ENCODE measurements at places on chromosomes 16 and 17.

GRCh38 chr17:2064980-2065785 lies 10.3 kb downstream of the HIC1 start:
- peak; percentile 76 for DNase-seq

- DNase-seq: no peak
These were observed 21.5 kb upstream of the CCL5 start for GRCh38 chr17:35901631-35902175.

GRCh38 chr16:30760001-30760559 lies 1.8 kb downstream of the CFAP119 start:
- DNase-seq: no peak

- no peak for DNase-seq
These were observed 12.1 kb downstream of the DDX42 start for GRCh38 chr17:63786117-63786516.

DNA sequence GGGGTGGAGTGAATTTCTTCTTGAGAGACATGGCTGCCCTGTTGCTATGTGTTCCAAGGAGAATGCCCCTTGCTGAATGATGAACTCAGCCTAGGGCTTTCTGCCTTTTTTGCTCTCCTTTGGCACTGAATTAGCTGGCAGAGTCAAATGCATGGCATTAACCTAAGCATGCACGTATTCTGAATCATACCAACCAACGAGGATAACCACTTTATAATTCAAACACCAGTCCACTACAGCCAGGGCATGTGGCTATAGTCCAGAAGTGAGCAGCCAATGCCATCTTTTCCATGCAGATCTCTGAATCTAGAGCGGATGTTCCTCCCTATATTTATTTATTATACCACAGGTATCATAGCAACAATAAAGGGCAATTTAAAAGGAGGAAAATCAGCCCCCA lies 15.7 kb downstream of the TMIGD1 start:
- DNase-seq: no peak

GRCh38 chr16:65663774-65664173 lies 541.9 kb upstream of the CDH11 start:
- DNase-seq: no peak

DNA sequence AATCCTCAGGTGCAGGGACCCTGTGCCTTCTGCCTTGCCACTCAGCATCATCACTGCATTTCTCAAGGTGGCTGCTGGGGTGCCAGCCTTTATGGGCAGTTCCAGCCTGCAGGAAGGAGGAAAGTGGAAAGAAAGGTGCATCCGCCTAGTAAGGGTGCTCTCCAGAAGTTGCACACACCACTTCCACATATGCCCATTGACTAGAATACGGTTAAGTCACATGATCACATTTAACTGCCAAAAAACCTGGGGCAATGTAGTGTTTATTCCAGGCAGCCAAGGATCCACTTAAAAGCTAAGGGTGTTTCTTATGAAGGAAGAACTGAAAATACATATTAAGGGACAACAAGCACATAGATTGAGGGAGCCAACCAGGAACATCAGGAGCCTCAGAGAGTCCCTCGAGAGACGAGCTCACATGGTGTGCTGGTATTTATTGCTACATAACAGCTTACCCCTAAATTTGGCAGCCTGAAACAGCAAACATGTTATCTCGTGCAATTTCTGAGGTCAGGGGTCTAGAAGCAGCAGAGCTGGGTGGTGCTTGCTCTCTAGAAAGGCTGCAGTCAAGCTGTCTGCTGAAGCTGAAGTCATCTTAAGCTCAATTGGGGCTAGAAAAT lies 52.0 kb upstream of the MMP2 start:
- DNase-seq: no peak

DNA sequence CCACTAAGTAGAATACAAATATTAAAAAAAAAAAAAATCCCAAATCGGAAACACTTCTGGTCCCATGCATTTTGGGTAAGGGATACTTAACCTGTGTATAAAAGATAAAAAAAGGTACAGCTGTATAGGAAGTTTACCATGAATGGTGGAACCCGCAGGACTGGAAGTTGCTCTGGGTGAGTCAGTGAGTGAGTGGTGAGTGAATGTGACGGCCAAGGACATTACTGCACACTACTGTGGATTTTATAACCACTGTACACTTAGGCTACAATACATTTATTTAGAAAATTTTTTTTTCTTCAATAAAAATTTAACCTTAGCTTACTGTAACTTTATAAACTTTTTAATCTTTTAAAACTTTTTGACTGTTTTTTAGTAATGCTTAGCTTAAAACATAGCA lies 71.3 kb upstream of the BCAR1 start:
- DNase-seq: no peak

DNA sequence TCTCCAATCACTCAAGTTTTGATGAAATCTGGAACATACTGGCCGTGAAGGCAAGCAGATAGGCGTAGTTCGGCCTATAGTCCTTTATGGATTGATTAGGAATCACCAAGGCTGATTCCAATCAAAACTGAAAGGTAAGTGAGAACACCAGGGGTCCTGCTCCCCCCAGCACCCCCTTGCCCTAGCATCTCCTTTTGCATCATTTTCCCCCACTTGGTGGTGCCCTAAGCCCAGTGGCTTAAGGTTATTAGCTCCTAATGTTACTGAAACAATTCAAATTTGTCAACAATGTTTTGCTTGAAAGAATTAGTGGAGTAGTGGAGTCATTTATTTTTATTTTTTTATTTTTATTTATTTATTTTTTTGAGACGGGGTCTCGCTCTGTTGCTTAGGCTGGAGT lies 4.9 kb downstream of the SLFN14 start:
- peak; percentile 63 for DNase-seq

- DNase-seq: peak; percentile 24
These were observed 762 bp upstream of the BAIAP3 start for GRCh38 chr16:1332618-1333148.

GRCh38 chr16:19744670-19745069 lies 26.6 kb downstream of the IQCK start:
- no peak for DNase-seq

GRCh38 chr17:69577098-69577497 lies 162.6 kb downstream of the MAP2K6 start:
- DNase-seq: no peak

- no peak for DNase-seq
These were observed 84.7 kb downstream of the LMF1 start for GRCh38 chr16:886084-886543.

DNA sequence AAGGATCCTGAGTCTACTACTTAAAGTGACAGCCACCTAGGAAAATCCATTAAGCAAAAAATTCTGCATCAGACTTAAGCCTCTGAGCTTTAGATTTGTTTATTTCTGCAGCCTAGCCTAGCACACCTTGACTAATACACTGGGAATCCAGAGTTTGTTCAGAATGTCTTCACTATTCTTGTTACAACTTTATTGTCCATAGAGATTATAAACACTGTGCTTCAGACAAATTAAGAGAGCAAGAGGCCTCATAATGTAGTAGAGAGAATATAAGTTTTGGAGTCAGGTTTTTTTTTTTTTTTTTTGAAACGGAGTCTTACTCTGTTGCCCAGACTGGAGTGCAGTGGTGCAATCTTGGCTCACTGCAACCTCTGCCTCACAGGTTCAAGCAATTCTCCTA lies 8.9 kb upstream of the THUMPD1 start:
- DNase-seq: no peak

- peak; percentile 93 for DNase-seq
These were observed 18.5 kb upstream of the NAGLU start for GRCh38 chr17:42517516-42517915.

Data from hematopoietic multipotent progenitor cell treated with erythropoietin and hydrocortisone succinate and interleukin-3 and kit ligand, for 6 days (in vitro differentiated cells).